Smooth muscle cell of the brain vasculature (primary cell): ENCODE measurements at places on chromosomes 4 and X.

GRCh38 chrX:33840176-33840575 is 291.9 kb downstream of the FAM47A start:
- DNase-seq, result no peak

DNA sequence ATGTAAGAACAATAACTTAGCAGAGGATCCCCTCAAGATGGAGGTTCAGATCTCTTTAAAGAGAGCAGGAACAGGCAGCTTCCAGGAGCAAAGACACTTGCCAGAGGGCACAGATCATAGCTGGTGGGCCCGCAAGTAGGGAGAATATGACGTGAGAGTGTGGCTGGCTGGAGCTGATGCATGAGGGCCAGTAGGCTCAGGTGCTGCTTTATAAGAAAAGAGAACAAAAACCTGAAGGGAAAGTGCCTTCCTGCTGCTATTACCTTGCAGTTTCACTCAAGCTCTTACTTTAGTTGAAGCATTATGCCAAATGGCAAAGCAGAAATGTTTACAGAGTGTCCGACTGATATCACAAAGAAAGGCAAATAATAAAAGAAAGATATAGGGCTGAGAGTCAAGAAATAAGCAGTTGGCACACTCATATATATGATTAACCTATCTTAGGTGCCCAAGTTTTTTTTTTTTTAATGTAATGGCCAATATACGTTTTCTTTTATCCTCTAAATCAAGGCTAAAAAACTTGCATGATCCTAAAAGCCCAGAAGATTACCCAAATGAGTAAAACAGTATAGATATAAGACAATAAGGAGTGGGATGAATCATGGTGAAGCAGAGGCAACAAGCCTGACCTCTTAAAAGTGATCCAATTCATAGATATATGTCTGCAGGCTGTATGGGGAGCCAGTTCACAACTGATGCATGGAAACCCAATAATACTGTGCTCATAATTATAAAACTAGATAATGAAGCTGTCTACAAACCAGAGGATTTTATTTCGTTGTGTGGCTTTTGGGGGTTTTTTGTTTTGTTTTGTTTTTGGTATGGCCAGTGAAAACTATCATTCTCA is 12.6 kb downstream of the NR0B1 start:
- no peak for DNase-seq

DNA sequence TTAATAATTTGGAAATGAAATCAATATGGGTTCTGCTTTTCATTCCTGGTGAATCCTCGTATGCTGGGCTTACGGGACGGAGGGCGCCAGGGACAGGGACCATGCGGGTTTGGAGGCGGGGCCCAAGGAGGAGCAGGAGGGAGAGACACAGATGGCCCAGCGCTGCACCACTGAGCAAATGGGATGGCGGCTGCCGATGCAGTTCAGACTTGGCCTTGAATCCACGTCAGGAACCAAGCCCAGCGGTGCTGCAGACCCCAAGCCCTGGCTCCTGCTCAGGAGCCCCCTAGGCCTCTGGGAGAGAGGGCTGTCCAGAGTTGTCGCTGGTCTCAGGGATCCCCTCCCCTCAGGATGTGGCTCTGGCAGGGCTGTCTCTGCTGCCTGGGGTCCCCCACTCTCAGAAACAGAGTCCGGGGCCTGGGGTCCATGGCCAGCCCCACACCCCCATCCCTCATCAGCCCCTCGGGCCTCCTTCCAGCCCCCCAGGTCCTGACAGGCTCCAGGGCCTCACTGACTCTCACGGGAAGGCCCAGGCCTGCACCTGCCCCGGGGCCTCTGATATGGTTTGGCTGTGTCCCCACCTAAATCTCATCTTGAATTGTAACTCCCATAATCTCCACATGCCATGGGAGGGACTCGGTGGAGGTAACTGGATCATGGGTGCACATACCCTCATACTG is 75.2 kb downstream of the FAM53A start:
- DNase-seq, result no peak

DNA sequence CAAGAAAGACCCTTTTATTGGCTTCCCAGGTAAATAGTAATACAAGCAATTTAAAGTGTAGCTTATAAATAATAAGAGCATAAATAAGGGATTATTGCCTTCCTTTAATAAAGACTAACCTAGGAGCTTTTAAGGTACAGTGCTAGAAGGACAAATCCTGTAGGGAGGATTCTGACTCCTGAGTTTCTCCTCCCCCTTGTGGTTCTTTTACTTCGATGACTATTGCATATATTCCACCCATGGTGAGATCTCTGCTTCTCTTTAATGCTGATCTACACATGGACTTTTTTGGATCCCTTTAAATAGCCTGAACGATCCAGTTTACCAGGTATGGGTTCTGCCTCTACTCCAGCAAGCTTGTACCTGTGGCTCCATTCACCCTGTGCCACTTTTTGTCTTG is 2.5 kb downstream of the GALNT7 start:
- no peak for DNase-seq

GRCh38 chr4:185915817-185916216 is 103.8 kb upstream of the SORBS2 start:
- DNase-seq, result no peak

- no peak for DNase-seq
Observed at GRCh38 chr4:100366213-100366612, 151.6 kb downstream of the EMCN start.

DNA sequence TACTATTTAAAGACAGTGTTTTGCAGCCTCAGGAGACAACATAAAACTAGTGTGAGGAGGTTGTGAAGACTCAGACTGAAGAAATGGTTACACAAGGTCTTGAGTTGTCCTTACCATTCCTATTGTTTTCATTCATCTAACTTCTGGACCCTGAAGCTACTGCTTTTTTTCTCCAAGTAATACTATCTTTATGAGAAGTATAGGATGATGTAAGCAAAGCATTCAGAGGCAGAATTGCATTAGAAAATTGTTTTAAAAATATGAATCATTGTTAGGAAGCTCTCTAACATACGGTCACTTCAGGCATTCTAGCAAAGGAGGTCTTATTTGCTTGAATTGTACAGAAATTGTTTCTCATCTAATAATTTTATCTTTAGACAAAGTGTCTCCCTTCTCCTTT is 357.8 kb downstream of the TLL1 start:
- no peak for DNase-seq

- no peak for DNase-seq
Observed at GRCh38 chr4:52982255-52982945, 120.3 kb downstream of the RASL11B start.

GRCh38 chr4:169070071-169070894 is 60.2 kb upstream of the CBR4 start:
- DNase-seq, result no peak

- DNase-seq, result no peak
Observed at GRCh38 chrX:123223859-123224258, 39.8 kb downstream of the GRIA3 start.

DNA sequence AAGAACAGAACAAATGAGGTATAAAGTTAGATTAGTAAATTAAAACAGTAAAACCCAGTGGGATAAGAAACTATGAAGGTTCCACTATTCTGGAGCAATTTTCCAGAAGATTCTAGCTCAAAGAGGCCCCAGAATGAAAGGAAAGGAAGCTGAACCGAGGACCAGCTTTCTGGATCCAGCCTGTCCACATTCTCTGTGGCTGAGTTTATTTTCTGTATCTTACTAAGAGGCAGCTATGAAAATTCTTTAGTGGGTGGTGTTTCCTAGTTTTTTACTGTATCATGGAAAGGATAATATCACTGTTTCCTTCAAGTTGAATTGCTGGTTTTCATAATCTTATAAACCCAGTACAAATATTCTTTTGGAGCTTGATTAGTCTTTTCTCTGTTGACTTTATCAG is 11.8 kb downstream of the DAPP1 start:
- no peak for DNase-seq

DNA sequence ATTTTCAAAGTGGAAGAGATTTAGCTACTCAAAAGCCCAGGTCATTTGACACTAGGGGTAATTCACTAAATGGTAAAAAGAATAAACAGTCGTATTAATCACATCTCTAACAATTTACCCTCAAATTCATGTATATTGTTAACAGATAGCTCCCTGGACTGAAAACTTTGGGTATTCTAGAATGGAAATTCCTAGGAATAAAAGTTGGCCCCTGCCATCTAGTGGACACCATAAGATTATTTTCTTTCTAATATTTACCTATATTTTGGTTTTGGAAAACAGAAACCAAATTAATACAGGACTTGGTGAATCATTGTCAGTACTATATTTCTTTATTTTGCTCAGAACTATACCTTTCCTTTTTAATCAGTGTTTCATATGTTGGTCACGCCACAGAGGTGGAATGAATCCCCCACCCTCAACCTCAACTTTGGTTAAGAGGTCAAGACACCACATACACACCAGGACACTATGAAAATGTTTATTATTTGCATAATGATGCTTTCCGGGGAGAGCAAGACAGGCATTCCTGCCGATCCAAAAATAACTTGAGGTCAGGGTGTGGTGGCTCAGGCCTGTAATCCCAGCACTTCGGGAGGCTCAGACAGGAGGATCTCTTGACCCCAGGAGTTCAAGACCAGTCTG is 96.2 kb upstream of the APOOL start:
- DNase-seq, result no peak

DNA sequence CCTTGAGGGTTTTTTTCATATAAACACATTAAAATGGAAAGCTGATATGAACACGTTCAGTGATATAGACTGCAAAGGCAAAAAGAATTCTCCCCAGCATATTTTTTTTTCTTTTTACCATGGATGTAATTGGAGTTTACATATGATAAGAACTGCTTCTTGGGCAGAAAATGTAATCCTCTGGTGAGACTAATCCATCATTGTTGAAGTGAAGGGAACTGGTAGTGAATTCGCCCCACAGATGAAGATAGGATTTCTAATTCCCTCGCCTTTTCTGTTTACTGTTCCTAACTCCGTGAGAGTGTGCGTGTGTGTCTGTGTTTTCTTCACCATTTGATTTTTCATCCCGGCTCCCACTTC is 88.9 kb downstream of the GPR143 start:
- no peak for DNase-seq

DNA sequence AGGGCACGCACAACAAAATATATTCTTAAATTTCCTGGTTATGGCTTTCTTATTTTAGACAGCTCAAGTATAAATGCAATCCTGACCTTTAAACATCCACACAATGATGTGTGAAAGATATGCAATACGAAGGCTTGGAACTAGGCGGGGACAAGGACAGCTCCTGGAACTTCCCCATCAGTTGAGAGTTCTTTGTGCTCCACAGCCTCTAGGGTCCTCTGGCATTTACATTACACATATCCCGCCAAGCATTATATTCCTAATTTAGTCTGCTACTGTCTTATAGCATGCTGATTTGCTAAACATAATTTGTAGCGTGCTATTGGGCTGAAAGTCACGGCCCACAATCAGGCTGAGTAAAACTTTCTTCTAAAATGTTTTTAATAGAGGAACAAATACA is 74.4 kb downstream of the FTHL17 start:
- DNase-seq, result no peak

GRCh38 chr4:72971572-72971971 is 97.9 kb downstream of the COX18 start:
- no peak for DNase-seq

DNA sequence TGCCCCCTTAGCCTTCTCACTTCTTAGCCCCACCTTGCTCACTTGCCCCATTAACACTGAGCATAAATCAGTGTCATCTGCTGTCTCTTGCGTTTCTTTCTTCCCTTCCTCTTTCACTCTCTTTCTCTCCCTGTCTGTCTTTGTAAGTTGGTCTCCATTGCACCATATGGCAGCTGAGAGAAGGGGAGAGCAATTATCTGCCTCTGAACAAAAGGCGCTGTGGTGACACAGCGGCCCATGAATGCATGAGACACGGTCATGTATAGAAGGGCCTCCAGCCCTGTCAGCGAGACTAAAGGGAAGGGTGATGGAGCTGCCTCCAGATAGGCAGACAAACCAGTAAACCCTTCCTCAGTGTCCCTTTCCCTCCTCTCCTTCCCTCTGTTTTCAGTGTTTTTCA is 88.8 kb upstream of the PCDH18 start:
- DNase-seq, result no peak

- no peak for DNase-seq
Observed at GRCh38 chr4:85393201-85393600, 81.7 kb upstream of the ARHGAP24 start.

DNA sequence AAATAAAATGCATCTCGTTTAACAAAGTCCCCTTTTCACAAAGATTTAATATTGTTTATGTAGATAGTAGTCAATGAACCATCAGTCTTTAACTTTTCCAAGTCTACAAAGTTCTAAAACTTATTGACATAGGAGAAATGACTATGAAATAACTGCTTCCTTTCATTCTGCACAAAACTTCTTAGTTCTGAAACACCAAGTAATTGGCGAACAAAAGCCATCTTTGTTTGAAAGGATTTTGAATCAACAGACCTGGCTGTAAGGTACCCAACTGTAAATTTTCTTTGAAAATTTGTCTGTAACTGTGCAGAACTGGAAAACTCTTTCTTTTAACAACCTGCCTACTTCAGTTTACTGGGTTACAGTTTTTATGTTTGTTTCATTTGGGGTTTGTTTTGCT is 25.9 kb downstream of the LEF1 start:
- no peak for DNase-seq

DNA sequence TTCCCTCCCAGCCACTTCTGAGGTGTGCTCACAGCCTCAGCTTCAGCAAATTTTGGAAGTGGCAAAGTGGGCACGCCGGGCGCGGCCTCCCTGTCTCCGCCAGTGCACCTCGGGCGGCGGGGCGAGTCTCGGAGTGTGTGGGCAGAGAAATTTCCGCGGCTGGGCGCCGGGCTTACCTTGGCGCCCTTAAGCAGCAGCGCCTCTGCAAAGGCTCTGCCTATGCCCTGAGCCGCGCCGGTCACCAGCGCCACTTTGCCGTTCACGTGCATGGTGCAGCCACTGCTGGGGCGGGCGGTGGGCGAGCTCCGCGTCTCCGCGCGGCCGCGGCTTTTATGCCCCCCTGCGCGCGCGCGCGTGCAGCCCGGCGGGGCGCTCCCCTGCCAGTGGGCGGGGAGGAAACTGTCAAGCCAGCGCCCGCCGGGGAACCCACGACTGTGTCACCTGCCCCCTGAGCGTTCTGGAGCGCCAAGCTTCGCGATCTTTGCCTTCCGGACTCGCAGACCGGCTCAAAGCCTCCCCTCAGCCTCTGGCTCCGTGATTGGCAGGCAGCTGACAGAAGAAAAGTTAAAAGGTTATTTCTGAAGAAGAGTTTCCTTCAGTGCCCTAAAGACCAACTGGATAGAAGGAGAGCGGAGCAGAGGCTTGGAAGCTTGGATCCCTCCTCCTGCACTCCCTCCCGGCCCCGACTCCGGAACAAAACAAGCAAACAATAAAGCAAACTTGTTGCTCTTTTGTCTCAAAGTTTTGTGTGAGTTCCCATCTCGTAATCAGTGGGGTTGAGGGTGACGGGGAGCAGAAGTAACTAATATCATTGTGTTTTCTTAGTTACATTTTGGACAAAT is at the start of gene HPGD:
HPGD (minus strand) TSS at position 306 of the 842 bp plus-strand sequence; CDS start at position 269, 37 bp downstream.
- DNase-seq, result no peak

GRCh38 chr4:180799798-180800197 is 1443.4 kb upstream of the TENM3 start:
- DNase-seq, result no peak

- DNase-seq, result no peak
Observed at GRCh38 chr4:143351774-143352451, 15.2 kb downstream of the GAB1 start.

GRCh38 chr4:7156761-7157488 is 35.4 kb upstream of the SORCS2 start:
- no peak for DNase-seq

GRCh38 chr4:172865531-172866127 is 303.0 kb upstream of the GALNT7 start:
- no peak for DNase-seq

GRCh38 chr4:109005523-109005922 is 242.7 kb upstream of the ETNPPL start:
- DNase-seq, result no peak
